ENCODE measurements at places on chromosomes 4 and X. TPM values are rescaled to one million over a fixed set of nuclear protein-coding genes. Genes with fewer than 3 reads are reported as not detected.

ANAPC10 gene
- total RNA-seq = 16.6 TPM

YIPF6 gene
- total RNA-seq = 35.6 TPM

KLHL13 gene
- 1.4 TPM for total RNA-seq

DNA sequence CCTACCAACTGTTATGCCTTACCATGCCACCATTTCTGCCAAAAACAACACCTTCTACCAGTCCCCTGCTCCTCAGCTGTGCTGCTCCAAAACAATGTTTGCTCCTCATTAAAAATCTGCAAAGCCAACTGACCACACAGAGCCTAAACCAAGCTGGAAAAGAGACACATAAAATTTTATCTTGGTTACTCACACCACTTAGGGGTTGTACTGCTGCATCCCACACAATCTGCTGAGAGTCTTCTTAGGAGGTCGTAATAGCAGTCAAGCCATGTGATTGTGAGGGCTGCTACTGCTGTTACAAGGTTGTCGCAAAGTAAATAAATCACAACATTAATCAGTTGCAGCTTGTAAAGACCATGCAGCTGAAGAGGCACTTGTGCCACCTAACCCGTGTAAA, 607.4 kb upstream of the FAM241A start:
- no peaks in the 10 kb centered on the region for H3K27me3 ChIP-seq
- H3K4me1 ChIP-seq = no peaks in the 10 kb centered on the region
- no peak overlapping the region for H3K4me3 ChIP-seq
- H3K27ac ChIP-seq = no peak overlapping the region

Data from thoracic aorta (tissue), 2 donors.